ENCODE measurements at places on chromosomes 7 and 10. TPM values are rescaled to one million over a fixed set of nuclear protein-coding genes. Genes with fewer than 3 reads are reported as not detected.

The CCDC136 gene
- 8.7 TPM for total RNA-seq

DNA sequence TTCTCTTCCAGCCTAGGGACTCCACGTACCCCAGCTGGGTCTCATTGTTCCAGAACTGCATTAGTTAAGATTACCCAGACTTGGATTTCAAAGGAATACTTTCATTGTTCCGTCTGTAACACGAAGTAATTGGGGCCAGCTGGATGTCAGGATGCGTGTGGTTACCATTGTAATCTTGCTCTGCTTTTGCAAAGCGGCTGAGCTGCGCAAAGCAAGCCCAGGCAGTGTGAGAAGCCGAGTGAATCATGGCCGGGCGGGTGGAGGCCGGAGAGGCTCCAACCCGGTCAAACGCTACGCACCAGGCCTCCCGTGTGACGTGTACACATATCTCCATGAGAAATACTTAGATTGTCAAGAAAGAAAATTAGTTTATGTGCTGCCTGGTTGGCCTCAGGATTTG, 21.0 kb downstream of the LRRC17 start:
- H3K4me3 ChIP-seq: no peak overlapping the region
- no peaks in the 10 kb centered on the region for H3K27me3 ChIP-seq
- DNase-seq: no peak
- H3K27ac ChIP-seq: no peak overlapping the region
- H3K36me3 ChIP-seq: no peaks in the 10 kb centered on the region
- no peaks in the 10 kb centered on the region for H3K4me1 ChIP-seq

The COX15 gene
- 35.8 TPM for total RNA-seq

GRCh38 chr10:122034149-122034756, 45.3 kb downstream of the TACC2 start:
- no peak overlapping the region for H3K4me3 ChIP-seq
- no peaks in the 10 kb centered on the region for H3K27me3 ChIP-seq
- H3K27ac ChIP-seq: no peak overlapping the region
- H3K4me1 ChIP-seq: no peaks in the 10 kb centered on the region
- DNase-seq: no peak
- no peaks in the 10 kb centered on the region for H3K36me3 ChIP-seq

DNA sequence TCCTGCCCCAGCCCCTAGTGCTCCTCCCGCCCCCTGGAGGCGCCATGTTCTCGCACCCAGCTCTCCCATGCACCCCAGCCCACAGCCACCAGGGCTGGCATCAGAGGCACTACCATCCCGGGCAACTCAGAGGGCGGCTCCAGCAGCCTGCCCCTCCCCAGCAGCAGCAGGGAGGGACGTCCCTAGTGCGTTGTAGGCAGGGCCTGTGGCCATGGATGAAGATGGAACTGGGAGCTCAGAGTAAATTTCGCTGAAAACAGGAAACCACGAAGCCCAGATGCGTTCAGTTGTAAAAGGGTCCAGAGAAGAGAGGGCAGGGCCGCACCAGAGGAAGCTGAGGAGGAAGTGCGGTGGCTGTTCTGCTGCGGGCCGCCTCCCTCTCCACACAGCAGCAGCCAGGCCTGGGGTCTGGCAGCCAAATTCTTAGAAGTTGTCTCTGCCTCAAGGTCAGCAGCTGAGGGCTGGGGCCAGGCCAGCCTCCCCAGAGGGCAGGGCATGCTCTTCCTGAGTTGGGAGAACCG, 24.6 kb downstream of the VSIR start:
- peak; percentile 89 for DNase-seq
- H3K4me3 ChIP-seq: peak overlapping the region; percentile 38
- H3K36me3 ChIP-seq: peaks cover 17% of the 10 kb centered on the region
- H3K4me1 ChIP-seq: peaks cover 99% of the 10 kb centered on the region

- no peaks in the 10 kb centered on the region for H3K27me3 ChIP-seq
- H3K4me3 ChIP-seq: no peak overlapping the region
- no peak overlapping the region for H3K27ac ChIP-seq
- DNase-seq: no peak
- no peaks in the 10 kb centered on the region for H3K36me3 ChIP-seq
- H3K4me1 ChIP-seq: peaks cover 4% of the 10 kb centered on the region
These were observed 4.6 kb upstream of the RBAK start for GRCh38 chr7:5041047-5041446.

GRCh38 chr10:30247704-30248103, 101.4 kb downstream of the MTPAP start:
- H3K4me1 ChIP-seq: no peaks in the 10 kb centered on the region
- no peak for DNase-seq
- no peaks in the 10 kb centered on the region for H3K27me3 ChIP-seq

GRCh38 chr7:39429421-39429820, 136.8 kb upstream of the YAE1 start:
- no peaks in the 10 kb centered on the region for H3K4me1 ChIP-seq
- no peaks in the 10 kb centered on the region for H3K36me3 ChIP-seq
- no peak overlapping the region for H3K27ac ChIP-seq

- peaks cover 51% of the 10 kb centered on the region for H3K4me1 ChIP-seq
- DNase-seq: no peak
- H3K27ac ChIP-seq: no peak overlapping the region
These were observed 60.2 kb downstream of the MKI67 start for GRCh38 chr10:128065881-128066534.

GRCh38 chr7:44143646-44144250, 2.6 kb upstream of the MYL7 start:
- no peaks in the 10 kb centered on the region for H3K36me3 ChIP-seq
- DNase-seq: no peak
- H3K27ac ChIP-seq: no peak overlapping the region
- H3K4me3 ChIP-seq: no peak overlapping the region
- no peaks in the 10 kb centered on the region for H3K27me3 ChIP-seq

DNA sequence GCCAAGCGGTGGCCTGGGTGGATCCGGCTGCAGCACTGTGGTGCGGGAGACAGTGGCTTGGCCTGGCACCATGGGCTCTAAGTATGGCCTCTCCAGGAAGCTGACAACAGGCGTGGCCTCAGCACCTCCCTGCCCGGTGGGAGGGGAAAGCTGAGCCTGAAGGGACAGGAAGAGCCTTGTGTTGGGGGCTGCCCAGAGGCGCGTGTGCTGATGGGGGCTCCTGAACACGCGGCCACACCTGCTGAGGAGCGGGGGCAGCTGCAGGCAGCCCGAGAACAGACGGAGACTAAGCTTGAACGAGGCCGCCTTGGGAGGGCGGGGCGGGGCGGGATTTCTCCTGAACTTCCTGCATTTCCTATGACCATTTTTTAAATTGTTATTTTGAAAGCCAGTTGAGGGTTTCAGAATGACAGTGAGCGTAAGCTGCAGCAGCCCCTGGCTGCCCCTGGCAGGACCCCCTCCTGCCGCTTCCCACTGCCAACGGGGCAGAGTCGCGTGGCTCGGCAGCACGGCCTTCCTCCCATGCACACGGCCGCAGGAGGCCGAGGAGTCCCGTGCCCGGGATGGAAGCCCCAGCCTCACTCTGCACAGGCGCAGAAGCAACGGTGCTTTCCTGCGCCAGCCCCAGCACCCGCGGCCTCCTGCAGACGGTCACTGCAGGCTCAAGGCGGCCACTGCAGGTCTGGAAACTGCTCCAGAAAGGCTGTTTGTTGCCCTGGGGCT, 43.2 kb downstream of the DPYSL4 start:
- no peak overlapping the region for H3K4me3 ChIP-seq
- no peaks in the 10 kb centered on the region for H3K36me3 ChIP-seq
- H3K27me3 ChIP-seq: no peaks in the 10 kb centered on the region
- H3K27ac ChIP-seq: no peak overlapping the region

- no peaks in the 10 kb centered on the region for H3K36me3 ChIP-seq
- H3K4me1 ChIP-seq: no peaks in the 10 kb centered on the region
- H3K4me3 ChIP-seq: no peak overlapping the region
- H3K27ac ChIP-seq: no peak overlapping the region
- H3K27me3 ChIP-seq: no peaks in the 10 kb centered on the region
These were observed 190.1 kb downstream of the SUGCT start for GRCh38 chr7:40324914-40325313.

The SMKR1 gene
- 11.6 TPM for total RNA-seq

The CLEC2L gene
- total RNA-seq: not detected

DNA sequence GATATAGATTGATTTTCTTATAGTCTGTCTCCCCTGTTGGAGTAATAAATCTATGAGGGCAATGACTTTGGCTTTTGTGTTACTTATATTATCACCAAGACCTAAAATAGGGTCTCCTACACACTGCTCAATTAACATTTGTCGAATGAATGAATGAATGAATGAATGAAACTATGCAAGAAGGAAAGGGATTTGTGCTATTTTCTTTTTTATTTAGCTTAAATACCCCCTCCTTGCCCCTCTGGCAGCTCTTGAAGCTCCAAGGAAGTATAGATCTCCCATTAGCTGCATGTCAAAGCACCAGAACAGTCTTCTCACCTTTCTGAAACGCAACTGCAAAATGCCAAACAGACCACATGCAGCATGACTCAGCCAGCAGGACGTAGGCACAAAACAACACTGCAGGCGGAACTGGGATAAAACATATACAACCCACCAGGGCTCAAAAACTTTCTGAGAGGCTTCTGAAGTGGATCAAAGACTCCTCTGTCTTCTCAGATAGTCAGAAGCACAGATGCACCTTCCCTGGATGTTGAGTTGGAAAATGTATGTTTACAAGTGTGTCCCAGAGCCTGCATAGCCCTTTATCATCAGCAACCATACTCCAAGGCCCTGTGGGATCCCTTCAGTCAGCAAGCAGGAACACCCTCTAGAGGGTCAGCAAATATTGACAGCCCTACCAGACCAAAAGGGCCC, 187.8 kb downstream of the NPSR1 start:
- H3K4me1 ChIP-seq: no peaks in the 10 kb centered on the region
- no peaks in the 10 kb centered on the region for H3K36me3 ChIP-seq
- no peak overlapping the region for H3K27ac ChIP-seq

The SFRP5 gene
- not detected for total RNA-seq

GRCh38 chr10:34959321-34959720, 130.8 kb downstream of the CUL2 start:
- no peak overlapping the region for H3K4me3 ChIP-seq
- no peaks in the 10 kb centered on the region for H3K27me3 ChIP-seq
- H3K4me1 ChIP-seq: no peaks in the 10 kb centered on the region
- no peak overlapping the region for H3K27ac ChIP-seq

GRCh38 chr10:68330852-68331454, 911 bp upstream of the HNRNPH3 start:
- peak overlapping the region; percentile 95 for H3K4me3 ChIP-seq
- peaks cover 16% of the 10 kb centered on the region for H3K4me1 ChIP-seq
- peak overlapping the region; percentile 96 for H3K27ac ChIP-seq
- no peaks in the 10 kb centered on the region for H3K36me3 ChIP-seq

The POU6F2 gene
- not detected for total RNA-seq

The PCLO gene
- total RNA-seq: not detected

DNA sequence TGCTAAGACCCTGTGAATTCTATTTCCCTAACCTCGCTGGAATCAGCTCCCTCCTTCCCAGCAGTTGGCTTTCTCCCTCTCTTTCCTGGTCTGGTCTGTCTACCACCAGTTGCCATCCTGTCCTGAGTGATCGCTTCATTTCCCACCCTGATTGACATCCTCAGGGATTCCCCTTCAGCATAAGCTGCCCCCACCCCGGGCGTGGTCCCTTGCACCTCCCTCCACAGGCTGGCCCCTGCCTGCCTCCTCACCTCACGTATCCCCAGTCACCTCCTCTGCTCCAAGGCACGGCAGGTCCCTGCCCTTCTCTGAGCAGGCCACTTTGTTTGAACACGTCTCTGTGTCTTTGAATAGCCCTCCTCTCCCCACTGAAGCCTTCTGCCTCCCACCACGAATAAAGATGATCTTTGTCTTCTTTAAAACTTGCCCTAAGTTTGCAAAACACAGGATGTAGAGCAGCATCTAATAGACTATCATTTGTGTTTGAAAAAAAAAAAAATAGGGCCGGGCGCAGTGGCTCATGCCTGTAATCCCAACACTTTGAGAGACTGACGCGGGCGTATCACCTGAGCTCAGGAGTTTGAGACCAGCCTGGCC, 233.5 kb downstream of the CUX1 start:
- DNase-seq: no peak
- no peaks in the 10 kb centered on the region for H3K36me3 ChIP-seq
- H3K27me3 ChIP-seq: no peaks in the 10 kb centered on the region
- H3K4me3 ChIP-seq: no peak overlapping the region
- no peak overlapping the region for H3K27ac ChIP-seq
- no peaks in the 10 kb centered on the region for H3K4me1 ChIP-seq

Data from CD8-positive, alpha-beta memory T cell (primary cell).